Aorta (tissue), 5 donors: ENCODE measurements at places on chromosomes 11 and 22. TPM values are rescaled to one million over a fixed set of nuclear protein-coding genes. Genes with fewer than 3 reads are reported as not detected.

GRCh38 chr11:73047773-73048371 lies 94.2 kb downstream of the FCHSD2 start:
- no peak for DNase-seq

MAJIN gene
- not detected for polyA plus RNA-seq

DNA sequence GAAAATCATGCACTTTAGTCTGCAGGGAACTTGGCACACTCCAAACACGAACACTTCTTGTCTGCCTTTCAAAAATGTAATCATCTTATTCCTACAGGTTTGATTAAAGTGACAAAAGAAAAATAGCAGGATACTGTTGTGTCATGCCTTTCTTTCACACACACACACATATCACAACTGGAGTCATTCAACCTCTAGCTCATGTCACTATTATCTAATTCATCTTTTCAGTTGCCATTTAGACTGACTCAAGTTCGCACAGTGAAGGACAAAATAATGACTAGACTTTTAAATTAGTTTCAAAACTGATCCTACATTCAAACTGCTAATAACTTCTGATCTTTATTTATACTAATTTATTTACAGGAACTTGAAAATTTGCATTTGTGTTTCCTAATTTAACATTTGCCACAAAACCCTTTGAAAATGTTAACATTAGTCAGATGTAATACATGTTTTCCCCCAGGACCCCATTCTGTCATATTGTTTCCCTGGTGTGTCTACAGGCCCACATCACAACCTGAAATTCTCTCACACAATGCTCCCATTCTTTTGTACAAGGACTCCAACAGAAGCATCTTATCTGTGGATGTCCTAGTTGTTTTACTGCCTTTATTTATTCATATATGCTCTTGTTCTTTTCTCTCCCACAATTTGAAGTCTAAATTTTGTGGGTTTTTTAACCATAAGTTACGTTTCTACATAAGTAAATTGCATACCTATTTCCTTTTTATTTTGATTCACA lies 171.1 kb downstream of the GRIA4 start:
- DNase-seq, result no peak

DNA sequence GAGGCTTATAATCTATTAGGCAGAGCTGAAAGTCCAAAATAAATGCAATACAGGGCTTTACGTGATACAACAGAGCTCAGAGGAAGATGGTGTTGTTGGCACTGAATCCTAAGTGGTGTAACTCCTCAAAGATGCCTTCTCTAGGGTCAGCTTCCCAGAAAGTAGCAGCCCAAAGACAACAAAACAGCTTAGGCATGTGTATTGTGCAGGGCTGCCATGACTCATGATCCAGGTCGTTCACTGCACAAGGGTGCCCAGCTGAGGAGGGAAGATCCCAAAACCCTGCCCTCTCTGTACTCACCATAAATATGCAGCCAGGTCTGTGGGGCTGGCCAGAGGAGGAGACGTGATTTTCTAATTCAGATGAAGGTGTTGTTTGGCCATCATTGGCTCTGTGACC lies 59.4 kb upstream of the NNMT start:
- no peak for DNase-seq

GRCh38 chr22:45879552-45879949 lies 97.4 kb downstream of the WNT7B start:
- peak; percentile 36 for DNase-seq

- DNase-seq, result no peak
Measured at GRCh38 chr11:80349997-80350396, 909.2 kb upstream of the TENM4 start.

- no peak for DNase-seq
Measured at GRCh38 chr11:34585735-34586487, 35.0 kb upstream of the EHF start.

DNA sequence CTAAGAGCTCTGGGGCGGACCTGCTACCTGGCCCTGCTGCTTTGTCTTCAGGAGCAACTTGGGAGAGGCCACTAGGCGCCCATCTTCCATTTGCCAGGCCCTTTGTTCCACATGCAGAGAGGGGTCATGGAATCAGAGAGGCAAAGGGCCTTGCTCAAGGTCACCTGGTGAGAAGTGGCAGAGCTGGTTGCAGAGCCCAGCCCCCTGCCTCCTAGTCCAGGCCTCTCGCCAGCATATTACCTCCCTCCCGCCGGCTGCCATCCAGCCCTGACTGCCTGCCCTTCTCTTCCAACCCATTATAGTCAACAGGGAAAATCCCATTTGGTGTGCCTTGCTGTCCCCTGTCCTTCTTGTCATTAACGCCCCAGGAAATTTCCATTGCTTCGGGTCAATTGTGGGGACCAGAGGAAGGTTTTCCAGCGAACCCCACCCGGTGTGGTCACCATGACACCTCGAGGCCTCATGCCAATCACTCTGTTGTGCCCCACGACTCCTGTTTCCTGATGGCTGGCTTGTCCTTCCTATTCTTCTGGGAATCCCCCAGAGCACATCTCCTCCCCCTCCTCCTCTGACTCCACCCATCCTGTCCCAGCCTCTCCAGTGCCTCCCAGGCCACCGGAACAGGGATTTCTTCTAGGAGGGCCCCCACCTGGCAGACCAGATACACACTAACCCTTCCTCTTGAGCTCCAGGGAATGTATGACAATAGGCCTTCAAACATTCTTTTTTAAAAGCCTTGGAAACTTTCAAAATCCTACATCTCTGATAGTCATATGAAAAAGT lies 77.0 kb downstream of the NECTIN1 start:
- DNase-seq, result no peak

DNA sequence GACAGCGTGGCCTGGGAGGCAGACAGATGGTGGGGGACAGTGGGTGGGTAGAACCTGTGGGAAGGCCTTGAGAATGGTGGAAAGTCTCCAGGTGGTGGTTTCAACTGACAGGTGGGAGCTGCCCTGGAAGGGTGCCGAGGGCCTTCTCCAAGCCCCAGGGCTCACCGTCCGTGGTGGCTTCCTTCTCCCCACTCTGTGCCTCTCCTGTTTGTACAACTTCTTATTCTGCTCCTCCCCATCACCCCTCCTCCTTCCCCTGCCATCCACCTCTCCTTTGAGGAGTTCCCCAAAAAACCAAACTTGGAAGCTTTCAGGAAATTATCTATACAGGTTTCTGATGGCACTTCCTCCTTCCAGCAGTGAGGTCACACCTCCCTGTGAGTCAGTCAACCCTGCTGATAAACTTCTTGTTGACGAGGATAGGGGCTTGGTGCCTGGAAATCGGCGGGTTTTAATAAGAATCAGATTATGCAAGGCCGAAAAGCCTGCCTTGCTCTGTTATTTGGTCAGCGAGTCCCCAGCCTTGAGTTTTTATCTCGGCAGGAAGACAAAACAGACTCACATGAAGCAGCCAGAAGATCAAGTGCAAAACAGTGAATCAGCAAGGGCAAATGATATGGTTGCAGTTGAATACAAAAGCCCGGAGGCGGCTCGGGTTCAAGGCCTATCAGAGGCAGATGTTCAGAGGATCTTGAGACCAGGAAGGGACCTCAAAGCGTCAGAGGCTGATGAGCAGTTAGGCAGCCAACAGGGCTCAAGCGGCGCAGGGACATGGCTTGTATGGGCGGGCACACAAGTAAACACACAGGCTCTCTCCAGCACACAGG lies 9.5 kb upstream of the ST3GAL4 start:
- DNase-seq, result peak; percentile 77

NRGN gene
- 38.5 TPM for polyA plus RNA-seq

DNA sequence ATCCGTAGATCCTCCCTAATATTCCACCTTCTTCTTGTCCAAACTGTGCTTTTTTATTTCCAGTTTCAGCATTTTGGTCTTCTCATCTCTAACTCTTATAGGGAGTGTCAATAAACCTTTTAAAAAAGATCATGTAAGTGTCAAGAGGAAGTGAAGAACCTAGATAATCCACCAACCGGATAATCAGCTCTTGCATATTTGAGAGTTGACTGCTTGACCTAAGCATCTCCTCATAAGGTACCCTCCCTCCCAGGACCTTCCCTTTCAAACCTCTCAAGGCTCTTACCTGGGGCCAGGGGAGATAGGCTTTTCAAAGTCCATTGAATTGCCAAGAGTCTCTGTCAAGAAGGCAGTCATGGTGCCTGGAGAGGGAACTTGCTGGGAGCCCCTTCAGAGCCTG lies 691 bp upstream of the EHF start:
- DNase-seq, result no peak

OR10D3 gene
- not detected for polyA plus RNA-seq

DNA sequence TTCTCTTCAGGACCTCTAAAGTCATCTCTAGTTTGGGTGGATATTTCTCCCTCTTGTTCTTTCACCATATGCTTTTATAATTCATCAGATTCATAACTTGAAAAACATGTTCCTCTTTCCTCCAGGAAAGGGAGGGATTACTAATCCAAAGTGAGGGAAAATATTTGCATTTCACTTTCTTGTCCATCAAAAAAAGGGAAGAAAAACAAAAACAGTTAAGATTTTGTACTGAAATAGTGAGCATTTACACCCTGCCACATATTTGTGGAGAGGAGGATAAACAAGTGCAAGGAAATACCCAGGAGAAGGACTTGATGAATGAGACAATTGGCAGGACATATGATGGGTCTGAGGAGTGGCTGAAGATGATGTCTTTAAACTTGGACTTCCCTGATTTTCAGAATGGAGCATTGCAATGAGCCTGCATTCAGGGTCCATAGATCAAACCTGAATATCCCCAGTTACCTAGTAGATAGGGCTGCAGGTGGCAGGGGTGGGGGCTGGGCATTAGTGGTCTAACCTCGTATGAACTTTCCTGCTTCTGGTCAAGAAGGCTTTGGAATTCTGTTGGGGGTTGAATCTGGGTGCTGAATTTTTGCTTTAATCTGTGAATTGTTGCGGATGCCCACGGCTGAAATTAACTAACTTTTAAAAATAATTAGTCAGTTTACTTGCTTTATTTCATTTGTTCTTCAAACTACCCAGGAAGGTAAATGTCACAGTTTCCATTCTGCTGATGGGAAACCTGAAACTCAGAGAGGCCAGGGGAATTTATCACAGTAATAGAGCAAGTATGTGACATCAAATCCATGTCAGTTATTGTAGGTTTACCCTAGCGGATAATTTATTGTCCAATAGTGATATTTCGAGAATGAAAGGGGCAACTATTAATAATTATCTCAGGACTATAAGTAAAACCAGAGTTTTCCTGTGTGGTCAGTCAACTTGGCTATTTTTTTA lies 36.9 kb upstream of the TMEM123 start:
- no peak for DNase-seq

POU2F3 gene
- 0.31 TPM for polyA plus RNA-seq

- DNase-seq, result no peak
Measured at GRCh38 chr11:34929794-34930763, 13.7 kb downstream of the PDHX start.

GRCh38 chr11:13233173-13233745 lies 44.3 kb upstream of the BMAL1 start:
- DNase-seq, result no peak

DNA sequence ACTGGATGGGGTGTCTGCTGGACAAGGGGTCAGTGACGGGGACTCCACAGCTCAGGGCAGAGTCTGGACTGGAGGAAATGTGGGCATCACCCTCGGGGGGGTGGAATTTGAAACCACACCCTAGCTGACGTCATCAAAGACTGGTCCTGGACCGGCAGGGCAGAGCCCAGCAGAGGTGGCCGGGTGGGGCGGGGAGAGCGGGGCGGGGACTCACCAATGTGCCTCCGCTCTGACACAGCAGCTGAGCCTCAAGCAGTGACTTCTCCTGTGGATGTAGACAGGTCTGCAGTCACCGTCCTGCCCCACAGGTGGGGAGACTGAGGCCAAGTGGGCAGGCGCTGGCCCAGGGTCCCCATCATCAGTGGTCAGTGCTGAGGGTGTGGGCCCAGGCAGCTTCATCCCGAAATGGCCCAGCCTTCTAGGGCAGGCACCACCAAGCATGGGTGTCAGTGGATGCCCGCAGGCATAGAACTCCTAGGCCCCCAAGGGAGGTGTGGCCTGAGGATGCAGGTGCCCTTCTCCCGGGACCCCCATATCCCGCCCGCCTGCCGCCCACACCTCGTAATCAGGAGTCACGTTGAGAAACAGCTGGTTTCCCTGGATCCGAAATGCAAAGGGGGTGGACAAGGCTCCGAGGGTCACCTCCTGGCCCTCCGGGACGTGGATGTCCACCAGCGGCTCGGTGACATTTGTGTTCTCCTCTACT lies 603 bp downstream of the CDHR5 start:
- DNase-seq, result no peak
